Fibroblast of lung (primary cell): ENCODE measurements at places on chromosomes 13 and 19. TPM values are rescaled to one million over a fixed set of nuclear protein-coding genes. Genes with fewer than 3 reads are reported as not detected.
A peak's percentile ranks its signal among the peaks of the same experiment; 100 is the strongest.

DNA sequence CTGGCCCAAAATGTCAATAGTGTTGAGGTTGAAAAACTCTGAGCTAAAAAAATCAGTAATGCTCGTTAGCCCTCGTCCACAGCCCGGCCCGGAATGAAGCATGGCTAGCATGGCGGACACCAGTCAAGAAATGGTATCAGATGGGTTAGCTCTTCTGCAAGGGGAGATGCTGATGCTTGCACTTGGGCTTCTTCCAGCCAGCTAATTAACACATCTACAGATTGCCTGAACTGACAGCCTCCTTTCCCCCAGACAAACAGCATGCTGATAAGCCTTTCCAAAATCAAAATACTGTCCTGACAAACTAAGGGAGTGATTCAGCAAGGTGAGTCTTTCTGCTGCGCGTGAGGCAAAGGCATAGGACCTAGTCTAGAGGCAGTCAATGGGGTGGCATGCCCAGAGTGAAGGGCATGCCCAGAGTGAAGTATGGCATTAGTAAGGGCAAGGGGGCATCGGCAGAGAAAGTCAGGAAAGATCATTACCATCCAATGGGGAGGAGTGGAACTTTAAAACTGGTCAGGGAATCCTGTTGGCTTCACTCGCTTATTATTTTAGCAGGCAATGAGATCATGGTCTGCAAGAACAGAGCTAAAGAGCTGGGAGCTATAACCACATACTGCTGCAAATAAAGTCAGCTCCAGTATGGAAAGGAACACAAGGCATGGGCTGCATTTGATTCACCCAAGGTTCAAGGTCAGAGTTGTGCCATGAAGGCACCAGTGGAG is 30.2 kb upstream of the UBE2L5 start:
- no peaks in the 10 kb centered on the region for H3K27me3 ChIP-seq
- H3K4me1 ChIP-seq: peaks cover 6% of the 10 kb centered on the region
- H3K36me3 ChIP-seq: no peaks in the 10 kb centered on the region
- H3K27ac ChIP-seq: no peak overlapping the region

ZNF724 gene
- total RNA-seq: 1.3 and 3.3 TPM in 2 replicates

DNA sequence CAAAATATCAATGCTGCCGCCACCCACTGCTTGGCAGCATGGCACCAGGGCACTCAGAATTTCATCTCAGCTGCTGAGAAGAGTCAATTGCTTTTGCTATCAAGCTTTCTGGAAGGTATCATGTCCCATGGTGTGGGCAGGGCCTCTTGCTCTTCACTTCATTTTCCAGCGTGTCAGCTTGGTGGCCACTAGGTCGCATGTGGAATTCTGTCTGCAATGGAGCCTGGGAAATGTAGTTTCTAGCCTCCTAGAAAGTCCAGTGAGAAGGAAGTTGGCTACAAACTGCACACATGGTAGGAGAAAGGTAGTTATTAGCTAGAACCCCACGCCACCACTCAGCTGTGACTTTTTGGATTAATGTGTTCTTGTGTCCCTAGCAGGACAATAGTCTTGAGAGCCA is 105.3 kb downstream of the MYO16 start:
- no peak overlapping the region for H3K27ac ChIP-seq
- no peaks in the 10 kb centered on the region for H3K36me3 ChIP-seq
- H3K27me3 ChIP-seq: no peaks in the 10 kb centered on the region

DNA sequence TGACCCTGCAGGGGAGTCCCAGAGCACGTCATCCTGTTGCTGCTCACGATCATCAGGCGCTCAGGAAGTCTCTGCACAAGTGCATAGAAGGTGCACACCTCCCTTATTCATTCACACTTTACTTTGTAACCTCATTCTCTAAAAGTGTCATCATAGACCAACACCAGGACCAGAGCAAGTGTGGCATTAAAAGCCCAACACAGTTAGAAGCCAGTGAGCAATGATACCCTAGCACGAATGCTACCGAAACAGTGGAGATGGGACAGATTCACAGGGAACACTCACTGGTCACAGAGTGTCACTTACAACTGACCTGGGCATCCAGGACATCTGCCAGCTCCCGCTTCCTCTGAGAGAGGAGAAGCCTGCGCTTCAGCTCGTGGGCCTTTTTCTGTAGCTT is 17.0 kb downstream of the HAUS8 start:
- H3K27ac ChIP-seq: no peak overlapping the region
- no peaks in the 10 kb centered on the region for H3K4me1 ChIP-seq
- H3K4me3 ChIP-seq: no peak overlapping the region
- DNase-seq: peak; percentile 61
- H3K27me3 ChIP-seq: no peaks in the 10 kb centered on the region

GRCh38 chr13:59326717-59327116 is 837.0 kb downstream of the DIAPH3 start:
- H3K36me3 ChIP-seq: no peaks in the 10 kb centered on the region
- DNase-seq: no peak
- H3K4me1 ChIP-seq: no peaks in the 10 kb centered on the region
- no peak overlapping the region for H3K27ac ChIP-seq

CNN1 gene
- 17.2 and 20.3 TPM in 2 replicates for total RNA-seq

GRCh38 chr19:18488838-18489626 is 32.8 kb downstream of the ELL start:
- H3K4me1 ChIP-seq: peaks cover 8% of the 10 kb centered on the region
- H3K27me3 ChIP-seq: no peaks in the 10 kb centered on the region
- H3K27ac ChIP-seq: no peak overlapping the region
- H3K36me3 ChIP-seq: no peaks in the 10 kb centered on the region
- H3K4me3 ChIP-seq: no peak overlapping the region

DNA sequence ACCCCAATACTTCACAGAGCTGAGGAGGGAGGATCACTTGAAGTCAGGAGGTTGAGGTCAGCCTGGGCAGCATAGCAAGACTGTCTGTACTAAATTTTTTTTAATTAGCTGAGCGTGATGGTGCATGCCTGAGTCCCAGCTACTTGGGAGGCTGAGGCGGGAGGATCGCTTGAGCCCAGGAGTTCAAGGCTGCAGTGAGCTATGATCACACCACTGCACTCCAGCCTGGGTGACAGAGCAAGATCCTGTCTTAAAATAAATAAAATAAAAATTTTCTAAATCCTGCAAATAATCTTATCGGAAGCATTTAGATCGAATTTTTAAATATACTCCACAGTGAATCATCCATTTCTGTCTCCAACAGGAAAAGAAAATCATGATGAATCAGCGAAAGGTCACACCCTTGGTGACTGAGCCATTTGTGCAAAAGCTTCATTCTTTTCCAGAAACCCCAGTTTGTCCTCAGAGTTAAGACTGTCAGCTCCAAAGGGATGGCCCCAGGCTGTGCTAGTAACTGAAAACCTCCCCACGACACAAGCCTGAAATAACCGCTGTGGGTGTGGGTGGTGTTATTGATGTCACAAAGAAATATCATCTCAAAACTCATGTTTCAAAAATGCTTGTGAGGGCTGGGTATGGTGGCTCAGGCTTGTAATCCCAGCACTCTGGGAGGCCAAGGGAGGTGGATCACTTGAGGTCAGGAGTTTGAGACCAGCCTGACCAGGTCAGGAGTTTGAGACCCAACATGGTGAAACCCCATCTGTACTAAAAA is 167.6 kb downstream of the PTPRS start:
- H3K4me1 ChIP-seq: no peaks in the 10 kb centered on the region
- no peak overlapping the region for H3K4me3 ChIP-seq

GRCh38 chr19:3656073-3656746 is 29.6 kb upstream of the CACTIN start:
- H3K36me3 ChIP-seq: peaks cover 27% of the 10 kb centered on the region
- DNase-seq: peak; percentile 39
- H3K27ac ChIP-seq: peak overlapping the region; percentile 23
- no peaks in the 10 kb centered on the region for H3K27me3 ChIP-seq
- H3K4me3 ChIP-seq: no peak overlapping the region

GRCh38 chr19:45895519-45895972 is 6.9 kb downstream of the MYPOP start:
- no peak overlapping the region for H3K27ac ChIP-seq
- no peak overlapping the region for H3K4me3 ChIP-seq
- H3K4me1 ChIP-seq: no peaks in the 10 kb centered on the region
- H3K36me3 ChIP-seq: peaks cover 2% of the 10 kb centered on the region
- no peaks in the 10 kb centered on the region for H3K27me3 ChIP-seq
- DNase-seq: no peak

ADGRE2 gene
- under 0.01 TPM in 2 replicates for total RNA-seq

- peaks cover 2% of the 10 kb centered on the region for H3K4me1 ChIP-seq
- H3K27ac ChIP-seq: peak overlapping the region; percentile 73
- H3K27me3 ChIP-seq: no peaks in the 10 kb centered on the region
- peaks cover 8% of the 10 kb centered on the region for H3K36me3 ChIP-seq
- DNase-seq: peak; percentile 25
Measured at GRCh38 chr19:54114340-54115108, 933 bp downstream of the TFPT start.

GRCh38 chr19:54606230-54606629 is 12.8 kb downstream of the LILRA1 start:
- H3K36me3 ChIP-seq: no peaks in the 10 kb centered on the region
- DNase-seq: no peak
- no peak overlapping the region for H3K27ac ChIP-seq
- no peaks in the 10 kb centered on the region for H3K27me3 ChIP-seq
- no peaks in the 10 kb centered on the region for H3K4me1 ChIP-seq

APOC4 gene
- not detected in 2 replicates for total RNA-seq

PSG4 gene
- total RNA-seq: 0.17 and 11.3 TPM in 2 replicates

SIGLEC10 gene
- not detected in 2 replicates for total RNA-seq

DNA sequence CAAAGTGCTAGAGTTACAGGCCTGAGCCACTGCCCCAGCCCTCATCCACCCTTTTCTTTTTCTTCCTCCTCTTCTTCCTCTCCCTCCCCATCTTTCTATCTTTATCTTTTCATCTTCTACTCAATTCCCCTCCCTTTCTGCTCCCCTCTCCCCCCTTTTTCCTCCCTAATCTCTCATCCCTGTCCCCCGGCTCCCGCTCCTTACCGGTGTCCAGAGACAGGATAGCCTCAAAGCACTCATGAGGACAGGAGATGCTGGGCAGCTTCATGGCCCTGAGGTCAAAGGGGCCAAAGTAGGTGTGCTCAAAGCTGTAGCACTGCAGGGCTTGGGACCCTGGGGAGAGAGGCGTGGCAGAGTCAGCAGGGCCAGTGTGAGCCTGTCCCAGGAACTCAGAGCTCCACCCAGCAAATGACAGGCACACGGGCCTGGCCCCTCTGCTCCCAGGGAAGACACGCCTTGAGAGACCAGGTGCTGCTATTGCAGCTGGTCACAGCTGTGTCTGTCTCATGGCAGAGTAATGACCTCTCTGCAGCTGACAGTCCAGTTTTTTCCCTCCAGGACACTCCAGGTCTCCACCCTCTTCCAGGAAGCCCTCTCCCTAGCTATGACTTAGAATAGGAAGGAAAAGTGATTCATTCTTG is 2.6 kb downstream of the LYPD5 start:
- H3K4me1 ChIP-seq: no peaks in the 10 kb centered on the region
- no peak overlapping the region for H3K4me3 ChIP-seq
- H3K27ac ChIP-seq: no peak overlapping the region
- H3K36me3 ChIP-seq: no peaks in the 10 kb centered on the region

PNMA8B gene
- total RNA-seq: 1.3 and 1.7 TPM in 2 replicates

- peak; percentile 48 for DNase-seq
- H3K36me3 ChIP-seq: no peaks in the 10 kb centered on the region
- H3K4me3 ChIP-seq: no peak overlapping the region
- H3K4me1 ChIP-seq: peaks cover 3% of the 10 kb centered on the region
- H3K27ac ChIP-seq: no peak overlapping the region
Measured at GRCh38 chr19:17778968-17779929, 15.7 kb upstream of the B3GNT3 start.

DNA sequence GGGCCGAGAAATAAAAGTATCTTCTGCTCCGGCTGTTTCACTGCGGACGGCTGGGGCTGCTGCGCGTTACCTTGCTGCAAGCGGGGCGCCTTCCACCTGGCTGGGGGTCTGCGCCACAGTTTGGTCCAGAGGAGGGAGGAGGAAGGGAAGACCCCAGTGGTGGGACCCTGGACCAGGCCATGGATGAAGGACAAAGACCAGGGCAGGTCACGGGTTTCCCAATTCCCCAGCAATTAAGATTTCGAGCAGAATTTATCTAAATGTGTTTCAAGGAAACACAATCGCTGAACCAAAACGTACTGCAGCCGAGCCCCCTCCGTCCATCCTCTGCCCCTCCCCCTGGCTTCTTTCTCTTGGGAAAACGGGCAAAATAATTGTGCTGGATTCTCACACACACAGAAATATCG is 2.9 kb downstream of the SOX1 start:
- no peaks in the 10 kb centered on the region for H3K36me3 ChIP-seq
- H3K27ac ChIP-seq: no peak overlapping the region
- no peak overlapping the region for H3K4me3 ChIP-seq

ACP5 gene
- total RNA-seq: 1.2 and 2.6 TPM in 2 replicates
